NCI-H2029 treated with DMSO at 0.1 percent for 48 hours (cell line): ENCODE measurements at places on chromosomes 5 and 9.

DNA sequence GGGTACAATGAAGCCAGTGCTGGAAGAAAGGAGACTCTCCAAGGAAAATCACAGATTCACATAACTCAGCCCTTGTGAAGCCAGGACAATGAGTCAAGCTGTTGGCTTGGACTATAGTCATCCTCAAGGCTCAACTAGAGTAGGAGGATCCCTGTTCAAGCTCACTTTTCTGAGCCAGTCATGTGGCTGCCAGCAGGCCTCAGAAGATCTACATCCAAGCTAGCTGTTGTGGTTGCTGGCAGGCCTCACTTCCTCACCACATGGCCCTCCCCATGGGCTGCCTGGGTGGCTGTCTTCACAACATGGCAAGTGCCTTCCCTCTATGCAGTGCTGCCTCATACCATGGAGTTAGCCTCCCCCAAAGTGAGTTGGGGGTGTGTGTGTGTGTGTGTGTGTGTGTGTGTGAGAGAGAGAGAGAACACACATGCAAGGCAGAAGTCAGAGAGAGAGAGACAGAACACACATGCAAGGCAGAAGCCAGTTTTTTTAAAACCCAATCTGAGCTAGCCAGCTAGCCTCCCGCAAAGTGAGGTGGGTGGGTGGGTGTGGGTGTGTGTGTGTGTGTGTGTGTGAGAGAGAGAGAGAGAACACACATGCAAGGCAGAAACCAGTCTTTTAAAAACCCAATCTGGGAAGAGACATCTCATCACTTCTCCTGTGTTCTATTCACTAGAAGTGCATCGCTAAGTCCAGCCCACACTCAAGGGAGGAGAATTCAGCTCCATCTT lies 17.1 kb downstream of the SCAI start:
- DNase-seq = no peak

DNA sequence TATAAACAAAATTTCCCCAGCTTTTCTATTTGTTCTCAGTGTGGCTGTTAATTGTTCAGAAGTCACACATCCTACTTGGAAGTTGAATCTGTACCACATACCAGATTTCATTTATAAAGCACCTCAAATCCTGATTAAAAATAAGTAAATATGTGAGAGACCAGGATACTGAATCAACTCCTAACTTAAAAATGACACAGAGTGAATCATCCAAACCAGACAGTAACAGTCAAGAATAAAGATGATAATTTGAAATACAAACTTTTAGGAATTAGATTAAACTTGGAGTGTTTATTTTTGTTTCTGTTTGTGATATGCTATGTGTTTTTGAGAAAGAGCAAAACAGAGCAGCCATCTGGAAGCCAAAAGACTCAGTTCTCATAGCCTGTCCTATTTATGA lies 633.2 kb upstream of the RORB start:
- DNase-seq = no peak

GRCh38 chr5:355379-355935 lies 33.9 kb downstream of the AHRR start:
- no peak for DNase-seq

- DNase-seq = no peak
Measured at GRCh38 chr5:126007841-126008240, 415.4 kb upstream of the GRAMD2B start.

DNA sequence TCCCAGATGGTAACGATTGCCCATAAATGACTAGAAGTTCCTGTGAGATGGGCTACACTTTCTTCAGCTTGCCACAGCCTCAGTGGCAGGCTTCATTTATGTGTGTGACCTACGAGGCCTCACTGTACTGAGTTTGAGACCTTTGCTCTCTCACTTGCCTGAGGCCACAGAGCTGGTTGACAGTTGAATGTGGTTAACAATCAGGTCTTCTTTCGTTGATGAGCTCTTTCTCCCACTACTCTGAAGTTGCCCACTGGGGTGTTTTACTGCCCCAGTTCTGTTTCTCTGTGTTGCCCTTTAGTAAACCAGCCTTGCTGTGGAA lies 70.5 kb downstream of the CYFIP2 start:
- no peak for DNase-seq

GRCh38 chr5:1819458-1819857 lies 18.3 kb downstream of the NDUFS6 start:
- DNase-seq = no peak

GRCh38 chr9:77585335-77585786 lies 62.8 kb downstream of the GNA14 start:
- DNase-seq = no peak

- peak; percentile 37 for DNase-seq
Measured at GRCh38 chr5:157971571-157972216, 112.7 kb upstream of the CLINT1 start.

DNA sequence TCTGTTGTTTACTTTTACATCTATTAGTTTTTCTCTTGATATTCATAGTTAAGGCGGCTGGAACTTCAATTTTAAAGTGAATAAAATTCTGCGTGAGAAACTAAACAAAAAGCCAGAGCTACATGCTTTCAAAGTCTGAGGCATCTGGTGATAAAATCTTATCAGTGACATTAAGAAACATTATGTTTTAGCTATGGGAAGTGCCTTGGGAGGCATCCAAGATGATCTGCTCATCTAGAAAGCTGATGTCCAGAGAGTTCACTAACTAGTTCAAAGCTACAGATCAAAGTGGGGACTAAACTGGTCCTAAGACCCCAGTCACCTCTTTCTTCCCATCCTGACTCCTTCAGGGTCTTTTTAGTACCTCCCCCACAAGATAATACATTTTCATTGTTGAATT lies 37.2 kb downstream of the MRPS27 start:
- no peak for DNase-seq

GRCh38 chr9:122248448-122248865 lies 16.2 kb downstream of the RBM18 start:
- DNase-seq = no peak

DNA sequence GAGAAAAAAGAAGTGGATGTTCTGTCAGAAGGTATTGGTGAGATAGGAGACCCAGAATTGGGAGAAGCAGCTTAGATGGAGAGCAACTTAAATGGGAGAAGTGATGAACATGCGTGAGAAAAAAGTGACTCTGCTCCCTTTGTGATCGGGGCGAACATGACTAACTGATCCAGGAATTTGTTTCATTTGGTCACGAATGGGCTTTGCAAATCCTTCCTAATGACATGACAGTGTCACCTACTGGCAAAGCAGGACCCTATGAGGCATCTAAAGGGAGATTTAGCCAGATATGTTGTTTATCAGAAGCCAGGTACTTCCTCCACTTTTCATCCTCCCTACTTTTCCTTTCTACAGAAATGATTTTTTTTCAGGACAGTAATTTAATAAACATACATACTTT lies 787.4 kb upstream of the RGMB start:
- DNase-seq = no peak

GRCh38 chr9:15357050-15357653 lies 50.1 kb upstream of the TTC39B start:
- no peak for DNase-seq

DNA sequence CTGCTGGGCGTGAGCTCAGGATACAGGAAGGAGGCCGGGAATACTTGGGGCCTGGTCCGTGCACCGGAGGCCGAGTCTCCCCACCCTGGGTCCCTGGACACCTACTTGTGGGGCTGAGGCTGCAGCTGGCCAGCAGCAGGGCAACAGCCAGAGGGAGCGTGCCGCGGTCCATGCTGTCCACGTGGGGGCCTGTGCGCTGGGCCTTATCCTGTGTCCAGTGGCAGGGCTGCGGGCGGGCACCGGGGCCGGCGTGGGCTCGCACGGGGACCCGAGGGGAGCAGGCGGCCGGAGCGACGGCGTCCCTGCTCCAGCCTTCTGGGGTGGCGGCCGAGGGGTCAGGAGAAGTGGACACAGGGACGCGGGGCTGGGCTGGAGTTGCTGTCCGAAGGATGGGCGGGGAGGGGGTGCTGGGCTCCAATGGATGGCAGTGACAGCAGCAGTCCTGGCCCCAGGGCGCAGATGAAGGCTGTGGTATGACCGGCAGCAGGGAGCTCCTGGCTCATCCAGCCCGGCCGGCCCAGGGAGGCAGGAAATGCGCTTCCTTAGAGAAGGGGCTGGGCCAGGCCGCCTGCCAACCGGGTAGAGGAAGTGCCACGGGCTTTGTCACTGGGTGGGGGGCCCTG lies at the start of gene ENG:
ENG (minus strand) TSS at position 475 of the 623 bp plus-strand sequence; CDS start at position 172, 303 bp downstream.
- DNase-seq = no peak

DNA sequence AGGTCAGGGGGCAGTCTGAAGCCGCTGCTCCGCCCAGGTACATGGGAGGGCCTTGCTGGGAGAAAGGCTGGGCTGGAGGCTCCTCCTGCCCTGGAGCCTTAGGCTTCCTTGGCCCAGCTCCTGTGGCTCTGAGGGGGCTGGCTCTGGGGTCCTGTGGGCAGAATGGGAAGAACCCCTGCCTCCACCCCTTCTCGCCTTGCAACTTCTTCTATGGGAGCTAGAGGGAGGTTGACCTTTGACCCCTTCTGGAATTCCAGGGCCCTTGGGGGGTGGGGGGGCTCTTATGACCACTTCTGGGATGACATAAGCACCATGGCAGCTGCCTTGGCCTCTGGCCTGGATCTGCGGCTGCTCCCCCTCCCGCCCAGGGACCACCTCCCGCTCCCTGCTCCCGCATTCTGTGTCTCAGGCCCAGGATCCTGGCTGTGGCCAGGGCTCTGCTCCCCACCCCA lies 32.2 kb downstream of the IER5L start:
- no peak for DNase-seq

- no peak for DNase-seq
Measured at GRCh38 chr9:124742940-124743339, 28.2 kb downstream of the NR6A1 start.

- DNase-seq = no peak
Measured at GRCh38 chr5:175279506-175279905, 164.5 kb downstream of the DRD1 start.

DNA sequence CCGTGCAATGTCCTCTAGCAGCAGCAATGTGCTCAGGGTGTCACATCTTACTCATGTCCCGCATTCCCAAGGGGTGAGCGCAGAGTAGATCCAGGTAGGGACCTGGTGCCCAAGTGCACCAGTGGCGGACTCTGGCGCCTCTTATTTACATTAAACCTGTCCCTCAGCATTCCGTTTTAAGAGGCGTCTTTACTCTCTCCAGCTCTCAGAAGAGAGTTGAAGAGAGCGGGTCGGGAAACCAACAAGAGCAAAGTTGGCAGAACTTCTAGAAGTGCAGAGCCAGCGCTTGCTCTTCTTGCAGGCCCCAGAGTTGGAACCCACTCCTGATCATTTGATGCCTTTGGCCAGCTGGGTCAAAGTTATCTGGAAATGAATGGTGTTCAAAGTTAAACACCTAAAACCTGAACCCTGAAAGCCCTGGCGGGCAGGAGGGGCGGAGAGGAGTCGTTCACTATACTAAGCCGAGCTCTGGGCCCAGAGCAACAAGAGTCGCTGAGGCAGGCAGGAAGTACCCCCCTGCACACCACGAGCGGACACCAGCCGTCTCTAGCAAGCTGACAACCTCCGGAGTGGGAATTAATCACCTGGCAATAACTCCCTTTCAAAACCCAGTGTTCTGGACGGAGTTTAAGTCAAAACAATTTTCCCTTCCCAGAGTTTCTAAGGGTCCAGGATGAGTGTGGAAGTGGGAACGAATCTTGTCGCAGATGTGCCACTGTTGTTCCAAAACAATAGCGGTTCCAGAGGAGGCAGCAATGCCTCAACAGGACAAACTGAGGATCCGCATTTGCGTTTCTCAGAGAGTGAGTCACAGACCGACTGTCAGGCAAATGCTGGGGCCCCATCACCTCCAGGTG lies 122.8 kb downstream of the TMEM161B start:
- no peak for DNase-seq

- no peak for DNase-seq
Measured at GRCh38 chr9:80233906-80234305, 662.1 kb downstream of the TLE4 start.

DNA sequence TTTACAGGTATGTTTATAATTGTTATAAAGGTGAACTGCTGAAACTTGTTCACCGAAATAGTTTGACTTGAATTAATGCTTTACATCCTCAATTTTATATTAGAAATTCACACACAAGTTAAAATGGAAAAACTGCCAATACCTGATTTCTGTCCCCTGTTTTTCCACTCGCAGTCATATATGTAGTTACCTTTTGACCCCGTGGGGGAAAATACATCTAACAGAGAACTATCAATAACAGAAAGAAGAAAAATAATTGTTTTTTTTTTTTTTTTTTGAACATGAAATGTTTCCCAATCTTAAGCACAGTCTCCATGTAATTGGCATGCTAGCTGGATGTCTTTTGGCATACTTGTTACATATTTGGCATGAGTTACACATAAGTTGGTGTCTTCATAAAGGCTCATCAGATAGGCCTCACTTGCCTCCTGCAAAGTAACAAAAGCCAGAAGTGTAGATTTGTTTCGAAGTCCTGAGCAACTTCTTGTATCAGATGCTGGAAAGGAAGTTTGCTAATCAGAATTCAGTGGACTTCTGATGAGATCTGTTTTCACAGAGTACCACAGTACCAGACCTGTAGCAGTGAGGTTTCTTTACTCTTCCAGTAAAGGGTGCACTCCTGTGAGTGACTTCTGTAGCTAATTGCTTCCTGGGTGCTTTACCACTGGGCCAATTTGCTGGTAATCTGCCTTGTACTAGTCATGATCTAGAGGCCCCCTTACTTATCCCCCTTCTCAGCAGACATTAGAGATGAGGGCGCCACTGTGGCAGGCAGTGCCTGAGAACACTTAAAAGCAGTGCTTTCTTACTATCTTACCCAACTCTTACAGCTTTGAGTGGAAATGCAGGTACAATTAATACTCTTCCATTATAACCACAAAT lies 36.2 kb upstream of the CXXC5 start:
- DNase-seq = no peak

- DNase-seq = no peak
Measured at GRCh38 chr5:135039271-135040033, 5.4 kb upstream of the PITX1 start.

GRCh38 chr9:92328225-92328624 lies 2.5 kb downstream of the CENPP start:
- DNase-seq = no peak

GRCh38 chr9:120912958-120913646 lies 13.5 kb downstream of the TRAF1 start:
- DNase-seq = no peak

GRCh38 chr5:167820101-167820990 lies 471.1 kb upstream of the WWC1 start:
- no peak for DNase-seq

DNA sequence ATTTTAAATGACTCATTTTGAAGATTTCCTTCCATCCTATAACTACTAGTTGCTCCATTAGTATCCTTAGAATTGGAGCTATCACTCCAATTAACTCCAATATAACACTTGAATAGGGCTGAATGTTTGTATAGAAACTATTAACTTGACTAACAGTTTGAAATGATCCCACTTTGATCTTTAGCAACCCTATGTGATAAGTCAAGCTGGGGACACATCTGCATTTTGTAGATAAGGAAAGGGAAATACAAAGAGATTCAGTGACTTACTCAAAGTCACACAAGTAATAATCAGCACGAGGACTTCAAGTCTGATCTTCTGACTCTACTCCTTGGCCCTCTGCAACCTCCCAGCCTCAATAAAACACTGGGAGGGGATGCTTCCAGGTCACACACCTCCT lies 101.1 kb downstream of the TMEM215 start:
- no peak for DNase-seq

DNA sequence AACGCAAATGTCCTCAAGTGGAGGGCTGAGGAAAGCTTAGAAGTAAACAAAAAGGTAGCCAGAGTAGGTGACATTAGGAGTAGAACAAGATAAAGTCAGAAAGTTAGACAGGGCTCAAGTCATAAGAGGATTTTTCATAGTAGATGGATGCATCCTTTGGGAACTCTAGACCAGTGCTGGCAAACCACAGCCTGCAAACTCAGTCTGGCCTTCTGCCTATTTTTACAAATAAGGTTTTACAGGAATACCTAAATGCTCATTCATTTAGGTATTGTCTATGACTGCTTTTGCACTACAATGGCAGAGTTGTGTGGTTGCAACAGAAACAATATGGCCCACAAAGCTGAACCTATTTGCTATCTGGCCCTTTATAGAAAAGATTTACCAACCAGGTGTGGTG lies 116.0 kb upstream of the HMHB1 start:
- no peak for DNase-seq
